ENCODE measurements at places on chromosomes 6 and 20.

DNA sequence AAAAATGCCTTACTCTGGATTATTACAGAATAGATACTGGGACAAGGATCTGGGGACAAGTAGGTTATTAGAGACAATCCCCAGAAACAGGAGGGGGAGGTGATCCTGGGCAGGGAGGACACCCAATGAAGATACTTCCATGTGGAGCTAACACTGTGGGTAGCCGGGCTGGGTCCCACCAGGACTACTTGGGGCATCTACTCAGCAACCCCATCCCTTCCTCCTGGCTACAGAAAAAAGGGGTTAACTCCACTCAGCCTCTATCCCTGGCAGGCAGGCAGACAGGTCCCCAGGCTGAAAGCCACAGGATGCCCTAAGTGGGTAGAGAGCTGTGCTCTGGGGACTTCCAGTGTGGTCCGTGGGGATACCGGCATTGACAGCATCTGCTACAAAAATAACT is 68.0 kb upstream of the NXT1 start:
- DNase-seq: no peak

DNA sequence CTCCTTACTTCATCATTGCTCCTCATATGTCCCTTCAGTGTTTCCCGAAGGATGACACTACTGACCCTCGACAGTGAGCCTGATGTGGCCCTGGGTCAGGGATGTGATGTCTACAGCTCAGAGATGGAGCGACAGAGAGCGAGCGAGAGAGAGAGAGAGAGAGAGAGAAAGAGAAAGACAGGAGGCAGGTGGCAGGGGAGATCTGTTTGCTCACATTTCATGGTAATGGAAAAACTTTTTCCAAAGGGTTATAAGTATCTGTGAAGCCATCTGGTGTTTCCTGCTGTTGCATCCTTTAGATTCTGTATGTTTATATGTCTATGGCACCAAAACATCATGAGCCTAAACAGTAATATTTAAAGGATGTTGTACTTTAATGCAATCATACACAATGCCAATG is 77.2 kb downstream of the PPP1R3G start:
- DNase-seq: no peak

DNA sequence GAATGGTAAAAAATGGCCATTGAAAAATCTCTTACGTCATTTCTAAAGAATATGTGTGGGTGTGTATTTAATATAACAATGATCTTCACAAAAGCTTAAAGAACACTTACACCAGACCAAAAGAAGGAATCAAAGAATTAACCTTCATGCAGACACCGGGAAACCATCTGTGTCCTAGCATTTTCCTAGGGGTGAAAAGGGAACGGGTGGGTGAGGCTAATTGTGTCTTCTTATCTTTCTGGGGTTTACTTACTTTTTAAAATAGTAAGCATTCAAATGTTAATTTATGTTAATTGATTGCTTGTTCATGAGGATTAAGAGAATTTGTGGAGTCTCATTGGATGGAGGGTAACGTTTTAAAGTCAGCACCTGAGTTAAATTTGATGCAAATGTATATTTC is 47.5 kb downstream of the BMP2 start:
- no peak for DNase-seq

GRCh38 chr20:63411151-63411897 is 50.2 kb upstream of the CHRNA4 start:
- DNase-seq: no peak

DNA sequence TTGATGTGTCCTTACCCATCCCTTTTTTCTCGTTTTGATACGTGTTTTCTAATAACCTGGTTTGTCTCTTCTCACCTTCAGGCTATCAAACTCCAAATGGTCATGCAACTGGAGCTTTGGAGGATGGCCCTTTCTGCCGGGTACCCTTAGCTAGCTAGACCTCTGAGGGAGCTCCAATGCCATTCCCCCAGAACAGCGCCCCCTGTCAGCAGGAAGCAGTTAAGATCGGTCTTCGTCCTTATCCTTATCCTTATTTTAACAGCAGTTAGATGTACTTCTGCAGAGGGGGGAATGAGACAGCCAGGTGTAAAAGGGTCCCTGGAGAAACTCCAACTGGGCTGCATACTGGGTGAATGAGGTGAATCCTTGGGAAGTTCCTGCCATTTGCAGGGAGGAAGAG is 37.2 kb downstream of the SEL1L2 start:
- no peak for DNase-seq

DNA sequence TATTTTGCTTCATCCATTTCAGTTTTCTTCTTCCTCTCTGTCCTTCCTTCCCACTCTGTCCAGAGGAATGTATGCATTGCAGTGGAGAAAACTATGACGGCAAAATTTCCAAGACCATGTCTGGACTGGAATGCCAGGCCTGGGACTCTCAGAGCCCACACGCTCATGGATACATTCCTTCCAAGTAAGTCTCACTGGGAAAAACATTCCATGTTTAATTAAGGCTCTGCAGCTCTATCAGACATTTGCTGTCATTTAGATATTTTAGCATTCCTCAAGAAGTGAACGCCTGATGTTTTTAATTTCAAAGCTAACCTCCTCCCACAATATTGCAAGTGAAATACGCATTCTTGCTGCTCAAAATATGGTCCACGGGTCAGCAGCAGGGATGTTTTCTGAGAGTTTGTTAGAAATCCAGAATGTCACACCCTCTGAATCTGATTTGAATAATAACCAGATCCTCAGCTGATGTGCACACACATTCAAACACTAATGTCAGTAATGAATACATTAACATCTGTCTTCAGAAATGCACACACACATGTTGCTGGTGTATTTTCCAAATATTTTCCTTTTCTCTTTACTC is 12.8 kb downstream of the PLG start:
- DNase-seq: no peak

DNA sequence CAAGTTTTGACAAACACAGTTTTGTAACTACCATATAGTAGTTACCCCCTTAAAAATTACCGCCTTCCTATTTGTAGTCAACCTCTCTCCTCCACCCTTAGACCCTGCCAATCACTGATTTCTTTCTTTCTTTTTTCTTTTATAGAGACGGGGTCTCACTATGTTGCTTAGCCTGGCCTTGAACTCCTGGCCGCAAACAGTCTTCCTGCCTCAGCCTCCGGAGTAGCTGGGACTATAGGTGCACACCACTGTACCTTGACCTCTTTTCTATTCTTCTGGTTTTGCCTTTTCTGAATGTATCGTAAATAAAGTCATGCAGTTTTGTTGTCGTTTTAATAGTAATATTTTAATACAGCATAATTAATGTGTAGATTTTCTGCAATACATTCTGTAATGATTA is 460.3 kb downstream of the EPM2A start:
- DNase-seq: no peak

DNA sequence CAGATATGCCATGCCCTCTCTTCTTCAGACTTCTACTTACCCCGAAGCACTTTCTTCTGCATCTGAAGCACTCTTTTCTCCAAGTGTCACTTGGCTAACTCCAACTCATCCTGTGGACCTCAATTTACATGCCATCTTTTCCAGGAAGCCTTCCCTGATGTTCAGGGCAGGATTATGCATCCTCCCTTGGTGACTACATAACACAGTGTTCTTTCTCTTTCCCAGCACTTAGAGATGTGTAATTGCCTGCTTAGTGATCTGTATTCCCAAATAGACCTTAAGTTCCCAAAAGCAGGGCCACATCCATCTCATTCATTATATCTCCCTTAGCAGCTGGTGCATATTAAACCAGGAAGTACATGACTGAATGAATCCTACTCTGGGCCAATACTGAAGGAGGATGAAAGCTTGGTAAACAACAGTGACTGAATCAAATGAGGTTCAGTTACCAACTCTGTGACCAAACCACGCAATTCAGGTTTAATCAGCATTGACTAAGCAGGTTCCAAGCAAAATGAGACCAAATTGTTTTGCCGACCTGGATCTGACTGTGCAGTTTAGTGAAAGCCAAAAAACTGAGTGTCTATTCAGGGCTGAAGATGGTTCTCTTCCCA is 121.4 kb upstream of the TCF21 start:
- DNase-seq: no peak

DNA sequence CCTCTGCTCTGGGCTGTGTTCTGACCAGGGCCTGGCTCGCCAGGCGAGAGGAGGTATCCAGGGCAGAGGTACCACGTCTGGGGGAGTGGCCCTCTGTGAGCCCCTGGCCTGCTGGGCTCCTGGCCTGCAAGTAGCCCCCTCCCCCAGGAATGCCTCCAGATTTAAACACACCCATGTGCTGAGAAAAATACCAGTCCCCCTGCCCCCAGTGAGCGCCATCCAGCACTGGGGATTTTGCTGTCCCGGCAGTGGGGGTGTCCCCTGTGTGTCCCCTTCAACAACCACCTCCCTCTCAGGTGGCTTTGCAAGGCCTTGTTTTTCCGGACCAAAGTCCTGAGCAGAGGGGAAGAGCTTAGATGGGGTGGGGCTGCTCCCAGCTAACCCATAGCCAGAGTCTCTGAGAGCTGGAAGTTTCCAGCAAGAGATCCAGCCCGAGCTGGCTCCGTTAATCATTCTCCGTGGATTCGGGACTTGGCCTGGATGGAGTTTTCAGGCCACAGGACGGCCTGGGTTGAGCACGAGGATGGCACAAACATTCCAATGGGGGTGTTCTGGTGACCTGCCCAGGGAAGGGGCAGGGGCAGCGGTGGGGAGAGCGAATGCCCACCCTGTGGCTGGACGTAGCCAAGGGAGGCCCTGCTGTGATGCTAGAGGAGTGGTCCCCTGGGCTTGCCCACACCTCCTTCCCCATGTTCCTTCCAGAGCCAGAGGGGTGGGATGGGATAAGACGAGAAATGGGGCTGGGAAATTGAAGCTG is 29.0 kb downstream of the PCK1 start:
- DNase-seq: no peak

- DNase-seq: no peak
Observed at GRCh38 chr6:83767033-83767432, 58.1 kb upstream of the SNAP91 start.

- no peak for DNase-seq
Observed at GRCh38 chr20:38308447-38308846, 4.5 kb downstream of the BPI start.

DNA sequence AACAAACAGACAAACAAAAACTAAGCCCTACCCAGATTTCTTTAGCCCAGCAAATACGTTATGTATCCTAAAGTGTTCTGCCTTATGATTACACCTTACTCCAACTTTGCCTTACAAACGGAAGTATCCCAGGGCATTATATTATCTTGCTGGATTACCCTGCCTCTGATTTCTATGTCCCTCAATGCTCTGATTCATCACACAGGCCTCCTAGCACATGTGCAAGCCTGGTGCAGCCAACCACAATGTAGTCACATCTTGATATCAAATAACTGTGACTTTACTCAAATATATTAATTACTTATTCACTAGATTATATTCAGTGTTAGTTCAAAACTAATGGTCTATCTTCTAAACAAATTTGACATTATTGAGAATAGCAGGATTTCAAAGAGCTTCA is 598.6 kb downstream of the TBC1D32 start:
- DNase-seq: no peak
